Renal cortical epithelial cell (primary cell): ENCODE measurements at places on chromosomes 16 and 17.

- DNase-seq = peak; percentile 88
Observed at GRCh38 chr16:79600638-79601091, at the start of gene MAF. TSS of gene MAF (minus strand) at chr16:79600737. CDS start at chr16:79599902, 835 bp downstream.

DNA sequence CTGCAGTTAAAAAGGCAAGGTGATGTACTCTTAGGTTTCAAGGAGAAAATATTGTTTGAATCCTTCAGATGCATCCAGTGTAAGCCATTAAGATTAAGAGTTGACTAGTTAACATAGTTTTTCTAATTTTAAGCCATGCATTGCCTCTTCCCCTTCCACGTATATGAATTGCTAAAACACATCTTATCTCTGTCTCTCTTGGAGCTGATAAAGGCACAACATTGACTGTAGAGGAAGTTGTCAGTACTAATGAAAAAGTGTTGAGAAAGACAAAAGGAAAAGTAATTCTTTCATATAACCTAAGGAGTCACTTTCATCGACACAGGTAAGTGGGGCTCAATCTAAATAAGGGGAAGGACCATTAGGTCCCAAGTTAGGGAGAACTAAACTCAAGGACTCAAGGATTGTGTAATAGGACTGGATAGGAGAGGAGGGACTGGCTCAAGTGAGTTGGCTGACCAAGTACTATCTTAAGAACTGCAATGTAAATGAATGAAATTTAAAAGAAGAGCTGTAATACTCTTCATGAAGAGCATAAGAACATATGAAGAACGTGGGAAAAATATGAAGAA is 55.6 kb downstream of the GRB7 start:
- DNase-seq = no peak

DNA sequence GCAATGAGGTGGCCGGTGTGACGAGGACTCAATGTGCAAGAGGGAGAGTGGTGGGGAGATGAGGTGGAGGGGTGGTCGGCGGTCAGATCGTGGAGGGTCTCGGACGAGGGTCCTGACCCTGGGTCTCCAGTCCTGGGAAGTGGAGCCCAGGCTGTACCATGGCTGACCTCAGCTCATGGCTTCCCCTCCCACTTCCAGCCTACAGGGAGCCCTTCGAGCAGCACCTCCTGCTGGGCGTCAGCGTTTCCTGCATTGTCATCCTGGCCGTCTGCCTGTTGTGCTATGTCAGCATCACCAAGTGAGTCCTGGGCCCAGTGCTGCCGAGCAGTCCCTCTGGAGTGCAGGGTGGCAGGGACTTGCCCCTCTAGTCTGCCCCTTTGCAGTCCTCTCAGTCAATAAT is 41.8 kb downstream of the IL4R start:
- DNase-seq = no peak

DNA sequence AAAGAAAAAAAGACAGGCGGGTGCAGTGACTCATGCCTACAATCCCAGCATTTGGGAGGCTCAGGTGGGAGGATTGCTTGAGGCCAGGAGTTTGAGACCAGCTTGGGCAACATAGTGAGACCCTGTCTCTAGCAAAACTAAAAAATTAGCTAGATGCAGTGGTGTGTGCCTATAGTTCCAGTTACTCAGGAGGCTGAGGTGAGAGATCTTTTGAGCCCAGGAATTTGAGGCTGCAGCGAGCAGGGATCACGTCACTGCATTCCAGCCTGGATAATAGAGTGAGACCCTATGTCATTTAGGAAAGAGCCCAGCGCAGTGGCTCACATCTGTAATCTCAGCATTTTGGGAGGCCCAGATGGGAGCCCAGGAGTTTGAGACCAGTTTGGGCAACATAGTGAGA is 126.6 kb downstream of the CMIP start:
- DNase-seq = no peak
